ENCODE measurements at places on chromosomes 12 and 14.

- no peak for DNase-seq
Observed at GRCh38 chr12:58364389-58365086, 423.2 kb downstream of the ATP23 start.

- no peak for DNase-seq
Observed at GRCh38 chr12:2893007-2893406, 2.3 kb downstream of the TULP3 start.

GRCh38 chr12:96438330-96438729 lies 38.1 kb upstream of the CDK17 start:
- DNase-seq = no peak

- peak; percentile 11 for DNase-seq
Observed at GRCh38 chr14:97832776-97833175, 1035.6 kb downstream of the VRK1 start.

DNA sequence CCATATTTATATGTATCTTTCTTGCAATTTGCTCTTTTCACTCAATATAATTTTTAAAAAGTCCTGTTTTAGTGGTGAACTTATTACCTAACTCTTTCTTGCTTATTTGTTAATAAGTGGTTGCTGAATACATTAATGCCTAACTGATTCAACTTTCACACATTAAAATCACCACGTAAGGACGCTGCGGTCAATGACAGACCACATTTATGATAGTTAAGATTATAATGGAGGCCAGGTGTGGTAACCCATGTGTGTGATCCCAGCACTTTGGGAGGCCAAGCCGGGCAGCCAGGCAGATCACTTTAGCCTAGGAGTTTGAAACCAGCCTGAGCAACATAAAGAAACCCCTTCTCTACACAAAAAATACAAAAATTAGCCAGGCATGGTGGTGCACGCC lies 37.0 kb downstream of the WDR89 start:
- no peak for DNase-seq

DNA sequence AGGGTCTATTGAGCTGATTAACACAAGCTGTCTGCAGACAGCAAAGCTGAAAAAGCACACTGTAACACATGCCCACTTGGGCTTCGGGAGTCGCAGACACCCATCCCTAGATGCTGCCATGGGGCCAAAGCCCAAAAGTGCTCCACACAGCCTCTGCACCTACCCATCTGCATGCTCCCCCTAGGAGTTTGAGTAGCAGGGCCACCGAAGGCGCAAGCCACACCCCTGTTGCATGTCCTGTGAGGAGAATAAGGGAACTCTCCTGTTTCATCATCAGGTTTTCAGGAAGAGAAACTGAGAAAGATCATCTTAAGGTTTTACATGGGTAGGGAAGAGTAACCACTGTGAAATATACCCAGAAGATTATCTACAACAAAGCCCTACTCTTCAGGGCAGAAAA lies 5.6 kb upstream of the ST8SIA1 start:
- DNase-seq = no peak

DNA sequence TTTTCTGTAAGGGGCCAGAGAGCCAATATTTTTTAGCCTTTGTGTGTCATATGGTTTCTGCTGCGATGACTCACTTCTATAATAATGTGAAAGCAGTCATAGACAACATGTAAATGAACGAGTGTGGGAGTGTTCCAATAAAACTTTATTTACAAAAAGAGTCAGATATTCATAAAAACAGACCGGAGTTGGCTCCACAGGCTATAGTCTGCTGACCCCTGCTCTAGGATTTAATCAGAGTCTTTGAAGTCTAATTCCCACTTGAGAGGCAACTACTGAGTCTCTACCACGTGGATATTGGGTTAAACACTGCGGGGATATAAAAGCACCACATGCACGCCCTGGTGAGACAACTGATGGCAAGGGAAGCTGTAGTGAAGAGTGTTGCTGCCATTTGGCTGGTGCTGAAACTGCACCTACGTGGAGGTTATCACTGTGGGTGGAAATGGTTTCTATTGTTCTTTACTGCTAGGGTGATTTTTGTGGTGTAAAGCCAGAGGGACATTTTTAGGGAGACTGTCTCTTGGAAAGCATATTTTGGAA lies 3.6 kb upstream of the NINJ2 start:
- no peak for DNase-seq

- DNase-seq = no peak
Observed at GRCh38 chr14:35879151-35879648, 53.1 kb downstream of the BRMS1L start.

GRCh38 chr14:101217616-101218371 lies 314.3 kb upstream of the RTL1 start:
- DNase-seq = no peak

DNA sequence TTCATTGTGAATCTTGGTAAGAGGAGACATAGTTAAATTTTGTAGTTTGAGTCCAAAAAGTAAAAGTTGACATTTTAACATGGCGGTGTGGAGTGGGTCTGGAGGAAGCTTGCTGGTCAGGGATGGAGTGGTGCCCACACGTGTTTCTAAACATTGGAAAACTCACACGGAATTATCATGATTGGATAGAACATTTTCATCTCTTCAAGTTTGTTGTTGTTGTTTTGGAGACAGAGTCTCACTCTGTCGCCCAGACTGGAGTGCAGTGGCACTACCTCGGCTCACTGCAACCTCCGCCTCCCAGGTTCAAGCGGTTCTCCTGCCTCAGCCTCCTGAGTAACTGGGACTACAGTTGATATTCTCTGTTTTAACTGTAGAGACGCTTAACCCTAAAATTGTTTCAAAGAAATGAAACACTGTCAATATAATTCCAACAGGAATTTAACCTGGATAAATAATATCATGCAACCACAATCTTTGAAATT lies 502 bp upstream of the MBIP start:
- DNase-seq = no peak

All from SK-N-DZ (cell line).